ENCODE measurements at places on chromosomes 2 and 18.

- no peak for DNase-seq
These were observed 55.7 kb downstream of the CCDC141 start for GRCh38 chr2:178994264-178994663.

DNA sequence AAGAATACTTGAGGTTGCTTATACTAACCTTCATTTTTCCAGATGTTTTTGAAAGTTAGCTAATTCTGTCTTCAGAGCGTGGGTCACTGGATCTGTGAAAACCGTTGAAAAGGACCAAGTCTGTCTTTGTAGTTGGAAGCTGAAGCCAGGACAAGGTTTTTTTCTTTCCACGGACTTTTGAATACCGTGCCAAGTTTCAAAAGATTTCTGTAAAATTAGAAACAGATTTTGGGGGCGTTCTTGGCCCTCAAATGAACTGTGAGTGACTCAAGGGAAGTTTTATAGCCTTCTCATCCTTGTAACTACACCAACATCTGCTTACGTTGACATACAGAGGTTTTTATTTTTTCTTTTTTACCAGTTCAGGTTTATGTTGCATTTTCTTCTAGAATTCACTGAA, at the start of gene FAP:
Gene FAP, minus strand, starts transcription at position 152 of the 400 bp plus-strand sequence. Its CDS starts 118 bp downstream, at position 34.
- DNase-seq, result no peak

- no peak for DNase-seq
These were observed 128.4 kb downstream of the ASXL3 start for GRCh38 chr18:33706391-33706790.

GRCh38 chr18:63953811-63954210, 4.7 kb downstream of the HMSD start:
- no peak for DNase-seq

- no peak for DNase-seq
These were observed 42.7 kb upstream of the GLS start for GRCh38 chr2:190837952-190838361.

GRCh38 chr2:224650815-224651439, 65.2 kb downstream of the CCDC195 start:
- no peak for DNase-seq

- DNase-seq, result no peak
These were observed 481.8 kb upstream of the MEIS1 start for GRCh38 chr2:65952966-65953761.

DNA sequence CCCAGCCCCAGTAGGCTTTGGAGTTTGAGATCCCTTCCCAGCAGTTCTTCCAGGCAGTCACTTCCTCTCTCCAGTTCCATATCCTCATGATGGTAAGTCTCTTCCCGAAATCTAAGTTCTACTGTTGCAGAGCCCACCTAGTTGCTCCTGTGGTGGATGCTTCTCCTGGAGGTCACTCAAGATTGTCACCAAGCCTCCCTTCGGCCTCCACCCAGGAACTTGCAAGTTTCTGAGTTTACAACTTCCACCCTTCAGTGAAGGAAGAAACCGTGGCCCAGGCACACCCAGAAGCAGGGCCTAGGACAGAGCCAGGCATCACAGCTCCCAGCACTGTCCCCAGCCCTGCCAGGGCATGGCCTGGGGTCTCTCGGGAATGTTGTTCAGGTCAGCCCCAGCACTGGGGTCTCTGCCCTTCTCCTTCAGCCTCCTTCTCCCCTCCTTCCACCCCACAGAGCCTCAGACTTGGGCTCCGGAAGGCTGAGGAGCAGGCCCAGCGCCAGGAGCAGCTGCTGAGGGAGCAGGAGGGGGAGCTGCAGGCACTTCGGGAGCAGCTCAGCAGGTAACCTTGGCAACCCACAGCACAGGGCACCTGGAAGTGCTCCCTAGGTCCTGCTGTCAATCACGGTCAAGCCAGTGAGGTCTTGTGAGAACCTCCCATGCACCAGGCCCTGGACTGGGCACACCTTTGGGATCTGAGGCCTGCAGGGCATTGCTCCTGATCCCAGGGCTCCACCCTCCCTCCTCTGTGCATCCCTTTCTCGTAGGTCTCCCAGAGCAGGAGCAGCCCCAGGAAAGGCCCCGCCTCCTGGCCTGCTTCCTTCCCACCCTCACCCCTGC, 7.1 kb downstream of the RUFY4 start:
- no peak for DNase-seq

DNA sequence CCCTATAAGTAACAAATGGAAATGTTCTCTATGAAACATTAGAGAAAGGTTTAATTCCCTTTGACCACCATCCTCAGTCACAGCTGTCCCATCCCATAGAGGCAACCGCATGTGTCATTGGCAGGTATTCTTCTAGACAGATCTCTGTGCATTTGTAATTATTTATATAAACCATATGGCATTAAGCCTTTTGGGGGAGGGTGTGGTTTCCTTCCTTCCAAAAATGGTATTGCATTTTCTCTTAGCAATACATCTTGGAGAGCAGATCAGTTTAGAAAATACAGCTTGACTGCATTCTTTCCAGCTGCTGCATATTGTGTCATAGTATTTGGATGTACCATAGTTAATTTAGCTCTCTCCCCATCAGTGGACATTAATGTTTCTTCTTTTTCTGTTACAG, 57.7 kb downstream of the LCLAT1 start:
- DNase-seq, result no peak

- peak; percentile 94 for DNase-seq
These were observed 46.0 kb downstream of the LRRFIP1 start for GRCh38 chr2:237673130-237674001.

- DNase-seq, result no peak
These were observed 44.9 kb upstream of the ID2 start for GRCh38 chr2:8636721-8637636.

DNA sequence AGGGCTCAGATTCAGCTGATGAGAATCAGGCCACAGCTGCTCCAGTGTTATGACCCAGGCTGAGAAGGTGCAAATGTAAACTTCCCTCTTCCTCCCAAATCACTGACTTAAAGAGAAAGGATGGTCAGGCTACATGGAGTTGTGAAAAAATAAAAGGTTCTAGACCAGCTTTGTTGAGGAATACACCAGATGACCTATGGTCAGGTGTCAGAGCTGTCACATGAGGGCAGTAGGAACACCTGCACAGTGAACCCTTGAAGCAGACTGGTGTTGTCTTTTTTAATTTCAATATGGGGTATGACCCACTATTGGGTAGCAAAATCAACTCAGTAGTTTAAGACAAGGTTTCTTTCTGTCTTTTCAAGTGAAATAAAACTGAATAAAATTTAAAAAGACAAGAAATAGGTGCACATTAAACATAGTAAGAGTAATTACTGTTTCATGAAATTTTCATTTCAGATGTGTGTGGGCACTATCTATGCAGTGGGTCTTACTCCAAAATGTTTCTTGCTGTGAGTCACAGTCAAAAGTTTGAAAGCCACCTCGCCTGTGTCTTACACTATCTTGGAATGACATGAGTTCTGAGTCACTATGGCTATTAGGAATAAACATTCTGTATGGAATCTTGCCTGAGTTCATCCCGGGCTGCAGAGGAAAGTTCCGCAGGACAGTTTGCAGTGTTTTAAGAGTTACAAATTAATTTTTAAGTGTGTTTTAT, 83.6 kb downstream of the ACVR1 start:
- DNase-seq, result no peak

DNA sequence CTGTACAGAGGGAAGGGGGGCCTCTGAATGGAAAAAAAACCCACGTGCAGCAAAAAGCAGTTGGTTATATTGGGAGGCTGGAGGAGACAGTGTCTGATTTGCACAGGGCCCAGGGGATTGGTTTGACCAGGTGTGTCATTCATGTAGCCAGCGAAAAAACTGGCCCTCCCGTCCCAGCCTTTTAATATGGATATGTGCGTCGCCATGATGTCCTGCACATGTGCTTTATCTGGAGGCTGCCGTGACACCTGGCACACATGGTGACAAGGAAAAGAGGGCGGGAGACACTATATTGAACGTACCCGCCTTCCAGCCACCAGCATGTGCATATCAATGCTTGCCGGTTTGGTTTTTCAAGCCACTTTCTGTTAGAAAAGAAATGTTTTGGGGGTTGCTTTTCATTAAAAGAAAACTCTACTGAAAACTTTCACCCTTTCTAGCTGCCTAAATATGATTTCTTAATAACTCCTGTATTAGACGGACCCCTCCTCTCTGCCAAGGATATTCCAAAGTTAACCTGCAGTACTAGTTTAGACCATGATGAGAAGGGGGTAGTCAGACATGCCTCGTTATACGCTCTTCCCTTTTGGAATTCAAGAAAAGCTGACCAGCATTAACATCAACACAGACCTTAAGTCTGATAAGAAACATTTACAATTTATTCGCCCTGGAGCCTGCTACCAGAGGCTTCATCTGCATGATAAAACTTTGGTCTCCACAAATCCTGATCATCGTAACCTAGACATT, 16.2 kb downstream of the SLC25A52 start:
- DNase-seq, result no peak

DNA sequence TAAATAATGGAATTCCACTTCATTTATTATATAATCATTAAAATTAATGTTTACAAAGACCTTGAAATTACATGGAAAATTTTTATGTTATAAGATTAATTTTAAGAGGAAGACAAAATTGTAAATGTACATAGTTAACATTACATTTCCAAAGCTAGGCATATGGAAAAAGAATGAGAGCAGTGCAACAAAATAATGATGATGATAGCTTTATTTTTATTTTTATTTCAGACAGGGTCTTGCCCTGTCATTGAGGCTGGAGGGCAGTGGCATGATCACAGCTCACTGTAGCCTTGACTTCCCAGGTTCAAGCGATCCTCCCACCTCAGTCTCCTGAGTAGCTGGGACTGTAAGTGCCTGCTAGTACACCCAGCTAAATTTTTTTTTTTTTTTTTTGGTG, 61.2 kb upstream of the ZCCHC2 start:
- DNase-seq, result no peak

DNA sequence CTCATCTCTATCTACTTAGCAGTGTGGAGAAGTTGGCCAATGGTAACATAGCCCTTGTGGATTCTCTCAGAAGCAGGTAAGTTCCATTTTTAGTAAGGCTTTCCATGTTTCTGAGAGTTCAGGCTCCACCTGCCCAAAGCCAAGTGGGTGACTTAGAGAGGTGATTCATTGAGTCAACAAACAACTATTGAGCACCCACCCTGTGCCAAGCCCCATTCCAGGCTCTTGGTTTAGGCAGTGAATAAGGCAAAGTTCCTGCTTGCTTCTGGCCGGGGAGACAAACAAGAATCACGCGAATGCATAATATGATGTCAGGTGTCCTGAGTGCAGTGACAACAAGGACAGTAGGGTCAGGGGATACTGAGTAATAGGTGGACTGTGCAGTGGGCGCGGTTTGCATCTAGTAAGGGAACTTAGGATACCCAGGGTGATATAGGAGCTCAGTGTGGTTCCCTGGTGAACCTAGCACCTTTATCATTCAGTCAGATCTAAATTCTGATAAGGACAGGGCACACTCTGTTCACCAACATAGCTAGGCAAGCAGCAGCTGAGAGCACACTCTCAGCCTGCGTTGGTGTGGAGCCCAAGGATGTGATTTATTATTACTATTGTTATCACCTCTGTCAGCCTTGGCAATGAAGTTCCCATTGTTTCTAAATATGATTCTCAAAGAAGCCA, 31.7 kb upstream of the KCTD1 start:
- DNase-seq, result no peak

DNA sequence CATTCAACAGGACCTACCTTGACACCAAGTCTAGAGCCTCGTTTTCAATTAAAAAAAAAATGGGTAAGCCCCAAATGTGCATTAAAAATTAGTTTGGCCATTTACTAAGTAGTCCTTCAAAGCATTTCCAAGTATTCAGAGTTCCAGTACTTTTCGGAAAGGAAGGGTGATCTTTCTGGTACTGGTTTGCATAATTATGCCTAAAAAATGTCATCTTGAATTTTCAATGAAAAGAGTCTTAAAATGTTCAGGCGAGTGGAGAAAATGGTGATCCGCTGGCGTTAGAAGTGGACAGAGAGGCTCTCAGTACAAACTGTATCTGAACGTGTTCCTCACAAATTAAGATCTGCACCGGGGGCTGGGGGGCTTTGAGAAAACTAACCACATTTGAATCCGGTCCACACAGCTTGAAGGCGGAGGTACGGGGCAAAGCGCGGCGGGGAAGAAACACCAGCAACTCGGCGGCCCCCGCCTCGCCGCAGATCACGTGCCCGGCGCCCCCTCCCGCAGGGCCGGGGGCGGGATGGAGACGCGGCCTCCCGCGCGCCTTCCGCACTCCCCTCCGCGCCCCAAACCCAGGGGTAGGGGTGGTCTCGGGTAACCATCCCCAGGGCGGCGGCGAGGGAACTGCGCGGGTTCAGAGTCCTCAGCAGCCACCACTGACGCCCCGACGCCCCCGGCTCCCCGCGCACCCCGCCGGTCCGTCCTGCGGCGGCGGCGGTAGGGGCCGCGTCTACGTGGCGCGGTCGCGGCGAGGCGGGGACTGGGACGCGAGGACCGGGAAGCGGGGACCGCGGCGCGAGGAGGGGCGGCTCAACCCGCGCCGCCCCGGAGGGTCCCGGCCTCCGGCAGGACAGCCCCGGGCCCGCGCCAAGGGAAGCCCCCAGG, 564 bp downstream of the LPIN2 start:
- peak; percentile 55 for DNase-seq

Data from posterior cingulate gyrus (tissue), 11 donors.